ENCODE measurements at places on chromosomes 3 and 15.

- DNase-seq = no peak
Observed at GRCh38 chr15:46441294-46442062, 806.6 kb downstream of the SQOR start.

DNA sequence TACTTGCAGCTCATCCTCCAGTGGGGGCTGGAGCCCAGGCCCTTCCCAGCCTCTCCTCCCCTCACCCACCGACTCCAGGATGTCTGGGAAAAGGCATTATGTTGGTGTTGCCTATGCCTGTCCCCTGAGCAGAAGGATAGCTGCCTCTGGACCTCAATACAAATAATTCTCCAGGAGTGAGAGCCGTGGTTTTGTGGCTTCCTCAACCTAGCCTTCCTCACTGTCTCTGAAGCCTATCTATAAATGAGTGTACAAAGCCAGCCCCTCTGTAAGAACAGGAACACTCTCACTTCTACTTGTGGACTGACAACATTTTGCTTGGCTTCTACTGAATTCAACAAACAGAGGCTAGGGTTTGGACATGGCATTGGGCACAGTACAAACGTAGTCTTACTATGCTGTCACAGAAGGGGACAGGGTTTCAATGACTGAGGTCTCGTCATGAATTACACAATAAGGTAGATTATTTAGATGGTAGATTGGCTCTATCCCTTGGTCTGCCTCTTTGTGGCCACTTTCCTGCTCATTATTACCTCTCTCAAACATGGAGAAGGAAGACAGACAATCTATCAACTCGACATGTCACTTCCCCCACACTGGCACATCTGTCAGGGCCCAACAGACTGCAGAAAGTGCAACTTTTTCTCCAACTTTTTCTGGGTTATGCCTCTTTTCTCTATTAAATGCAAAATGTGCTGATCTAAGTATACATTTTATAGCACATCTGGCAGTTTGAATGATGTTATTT, 82.8 kb upstream of the MEX3B start:
- no peak for DNase-seq

GRCh38 chr3:127674101-127674721, 1.5 kb downstream of the ABTB1 start:
- no peak for DNase-seq

DNA sequence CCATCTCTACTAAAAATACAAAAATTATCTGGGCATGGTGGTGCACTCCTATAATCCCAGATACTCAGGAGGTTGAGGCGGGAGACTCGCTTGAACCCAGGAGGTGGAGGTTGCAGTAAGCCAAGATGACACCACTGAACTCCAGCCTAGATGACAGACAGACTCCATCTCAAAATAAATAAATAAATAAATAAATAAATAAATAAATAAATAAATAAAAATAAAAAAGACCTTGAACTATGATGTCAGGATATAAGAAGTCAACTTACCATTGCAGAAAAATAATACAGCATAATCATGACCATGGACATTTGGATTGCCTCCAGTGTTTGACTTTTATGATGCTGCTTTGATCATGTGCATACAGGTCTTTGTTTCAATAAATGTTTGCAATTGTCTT, 484.3 kb upstream of the ROBO1 start:
- no peak for DNase-seq

GRCh38 chr15:37625576-37625975, 308.9 kb upstream of the TMCO5A start:
- DNase-seq = no peak

- DNase-seq = peak; percentile 36
Observed at GRCh38 chr3:196968233-196969133, at the start of gene PIGZ. Gene PIGZ (minus strand): TSS chr3:196968833. CDS start chr3:196952031, 16,802 bp downstream.

DNA sequence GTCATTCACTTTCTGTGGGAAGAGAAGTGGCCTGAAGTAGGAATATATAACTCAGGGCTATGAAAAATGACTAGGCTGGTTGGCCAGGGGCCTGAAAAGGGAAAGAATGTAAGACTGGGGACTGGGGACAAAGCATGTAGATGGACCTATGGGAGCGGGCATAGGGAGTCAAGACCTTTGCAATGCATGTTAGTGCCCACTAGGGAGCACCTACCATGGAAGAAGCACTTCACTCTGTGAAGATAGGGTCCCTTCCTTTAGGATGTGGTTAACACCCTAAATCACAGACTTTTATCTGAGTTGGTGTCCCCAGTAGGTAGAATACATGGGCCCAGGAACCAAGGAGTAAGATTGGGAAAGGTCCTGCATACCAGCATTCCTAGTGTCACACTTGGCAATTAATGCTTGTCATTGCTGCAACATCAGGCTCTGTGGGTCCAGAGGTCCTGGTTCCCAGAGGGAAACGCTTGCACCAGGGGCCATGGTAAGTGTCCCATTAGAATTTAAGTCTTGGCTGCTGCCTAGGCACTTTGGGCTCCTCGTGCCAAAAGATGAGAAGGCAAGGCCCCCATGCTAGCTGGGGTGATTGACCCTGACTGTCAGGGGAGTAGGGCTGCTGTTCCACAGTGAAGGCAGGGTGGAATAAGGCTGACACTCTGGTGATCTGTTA, 79.6 kb downstream of the CRYGS start:
- DNase-seq = no peak

- DNase-seq = no peak
Observed at GRCh38 chr3:97106652-97106989, 292.2 kb downstream of the EPHA6 start.

GRCh38 chr15:63380151-63380807, 1.4 kb downstream of the CA12 start:
- DNase-seq = no peak

- DNase-seq = no peak
Observed at GRCh38 chr15:92934716-92935115, 34.6 kb downstream of the CHD2 start.

DNA sequence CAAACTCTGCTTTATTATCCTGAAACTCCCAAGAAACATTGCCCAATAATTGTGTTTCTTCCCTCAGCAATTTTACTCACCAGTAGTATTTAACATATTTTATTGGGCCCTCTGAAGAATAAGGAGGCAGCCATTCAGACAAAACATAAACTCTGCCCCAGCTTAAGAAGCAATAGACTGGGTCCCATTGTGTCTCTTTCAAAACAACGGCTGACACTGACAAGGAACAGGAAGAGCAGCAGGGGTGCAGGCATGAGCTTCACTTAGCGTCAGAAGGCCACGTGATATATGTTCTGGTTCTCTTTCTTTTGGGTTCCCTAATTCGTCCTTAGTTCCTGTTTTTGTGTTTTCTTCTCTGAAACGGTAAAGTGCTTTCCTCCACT, 242.3 kb downstream of the FHIT start:
- peak; percentile 37 for DNase-seq

DNA sequence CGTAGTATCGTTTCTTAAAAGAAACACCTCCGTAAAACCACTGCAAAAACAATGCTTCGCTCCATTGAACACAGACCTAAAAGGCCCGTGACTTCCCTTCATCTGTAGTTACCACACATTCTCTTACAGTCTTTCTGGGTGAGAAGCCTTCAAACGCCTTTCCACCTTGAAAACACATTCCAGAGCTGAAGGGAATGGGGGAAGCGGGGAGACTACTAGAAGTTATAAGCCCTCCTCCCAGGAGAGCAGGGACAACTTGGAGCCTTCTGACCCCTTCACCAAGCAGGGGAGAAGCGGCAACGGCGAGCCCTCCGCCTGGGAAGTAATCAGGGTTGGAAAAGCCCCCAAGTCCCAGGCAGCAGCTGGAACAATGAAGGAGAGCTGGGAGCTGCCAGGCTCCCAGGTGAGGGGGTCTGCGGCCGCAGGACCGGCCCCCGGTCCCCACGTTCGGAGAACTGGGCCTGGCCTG, 461 bp downstream of the SECISBP2L start:
- peak; percentile 32 for DNase-seq

GRCh38 chr15:99425657-99426301, 140.0 kb upstream of the MEF2A start:
- DNase-seq = no peak

- peak; percentile 18 for DNase-seq
Observed at GRCh38 chr15:62935300-62936081, 107.1 kb upstream of the TPM1 start.

- DNase-seq = no peak
Observed at GRCh38 chr15:66929843-66930402, 135.5 kb upstream of the SMAD3 start.

DNA sequence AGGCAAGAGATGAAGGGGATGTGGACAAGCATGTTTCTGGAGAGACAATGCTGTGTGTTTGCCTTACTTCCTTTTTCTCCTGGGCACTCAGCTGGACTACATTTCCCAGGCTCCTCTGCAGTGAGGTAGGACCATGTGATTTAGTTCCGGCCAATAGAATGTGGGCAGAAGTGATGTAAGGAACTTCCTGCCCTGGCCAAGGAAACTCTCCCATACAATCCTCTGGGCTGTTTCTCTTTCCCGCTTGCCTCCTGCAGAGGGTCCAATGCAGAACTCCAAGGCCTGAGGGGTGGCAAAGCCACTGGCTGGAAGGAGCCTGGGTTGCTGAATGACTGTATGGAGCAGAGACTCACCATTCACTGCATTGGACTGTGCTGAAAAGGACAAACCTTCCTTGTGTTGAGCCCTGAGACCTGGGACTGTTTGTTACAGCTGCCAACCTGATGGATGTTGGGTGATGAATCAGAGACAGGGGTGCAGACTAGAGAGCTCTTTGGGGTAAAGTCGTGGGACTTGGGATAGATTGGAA, 82.7 kb upstream of the SLC6A6 start:
- DNase-seq = peak; percentile 91

DNA sequence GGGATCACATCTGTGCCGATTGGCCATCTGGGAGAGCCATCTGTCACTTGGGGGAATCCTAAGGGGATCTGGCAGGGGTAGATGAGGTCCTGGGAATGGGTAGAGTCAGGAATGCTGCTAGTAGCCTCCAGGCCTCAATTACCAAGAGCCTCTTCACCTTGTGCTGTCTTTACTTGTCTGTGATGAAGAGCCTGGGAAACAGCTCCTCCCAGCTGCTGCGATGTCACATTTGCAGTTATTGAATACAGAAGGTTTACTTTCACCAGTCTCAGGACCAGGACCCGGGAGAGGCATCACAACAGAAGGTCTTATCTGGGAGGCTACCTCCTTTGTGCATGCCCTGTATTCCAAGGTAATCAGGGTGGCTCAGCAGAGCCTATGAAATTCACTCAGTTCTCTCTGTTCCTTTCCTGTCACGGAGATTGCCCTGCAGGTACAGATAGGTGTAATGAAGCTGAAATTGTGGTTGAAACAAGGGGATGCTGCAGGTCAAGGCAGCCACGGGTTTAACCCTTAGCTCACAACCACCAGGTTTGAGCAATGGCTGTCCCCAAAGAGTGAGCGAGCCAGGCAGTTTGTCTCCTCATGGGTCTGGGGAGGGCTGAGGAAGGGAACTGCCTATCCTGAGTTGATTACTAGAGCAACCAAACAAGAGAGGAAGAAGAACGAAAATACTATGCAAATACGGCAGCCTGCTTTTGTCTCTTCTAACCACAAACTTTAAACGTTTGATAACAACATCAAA, 298.9 kb upstream of the RORA start:
- DNase-seq = no peak

DNA sequence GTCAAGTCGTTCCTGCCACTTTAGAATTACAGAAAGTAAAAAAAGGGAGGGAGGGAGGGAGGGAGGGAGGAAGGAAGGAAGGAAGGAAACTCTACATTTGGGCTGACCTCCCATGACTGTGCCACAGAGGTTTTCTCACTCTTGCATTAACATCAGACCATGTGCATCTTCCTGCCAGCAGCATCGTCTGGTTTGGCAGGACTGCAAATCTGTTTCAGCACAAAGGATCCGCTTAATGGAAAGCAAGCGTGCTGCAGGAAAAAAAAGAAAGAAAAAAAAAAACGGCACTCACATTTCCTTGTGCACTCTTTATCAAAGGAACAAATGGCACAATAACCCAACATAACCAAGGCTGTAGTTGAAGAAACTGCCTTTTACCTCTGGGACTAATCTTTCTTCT, 148.8 kb upstream of the HES1 start:
- DNase-seq = no peak

DNA sequence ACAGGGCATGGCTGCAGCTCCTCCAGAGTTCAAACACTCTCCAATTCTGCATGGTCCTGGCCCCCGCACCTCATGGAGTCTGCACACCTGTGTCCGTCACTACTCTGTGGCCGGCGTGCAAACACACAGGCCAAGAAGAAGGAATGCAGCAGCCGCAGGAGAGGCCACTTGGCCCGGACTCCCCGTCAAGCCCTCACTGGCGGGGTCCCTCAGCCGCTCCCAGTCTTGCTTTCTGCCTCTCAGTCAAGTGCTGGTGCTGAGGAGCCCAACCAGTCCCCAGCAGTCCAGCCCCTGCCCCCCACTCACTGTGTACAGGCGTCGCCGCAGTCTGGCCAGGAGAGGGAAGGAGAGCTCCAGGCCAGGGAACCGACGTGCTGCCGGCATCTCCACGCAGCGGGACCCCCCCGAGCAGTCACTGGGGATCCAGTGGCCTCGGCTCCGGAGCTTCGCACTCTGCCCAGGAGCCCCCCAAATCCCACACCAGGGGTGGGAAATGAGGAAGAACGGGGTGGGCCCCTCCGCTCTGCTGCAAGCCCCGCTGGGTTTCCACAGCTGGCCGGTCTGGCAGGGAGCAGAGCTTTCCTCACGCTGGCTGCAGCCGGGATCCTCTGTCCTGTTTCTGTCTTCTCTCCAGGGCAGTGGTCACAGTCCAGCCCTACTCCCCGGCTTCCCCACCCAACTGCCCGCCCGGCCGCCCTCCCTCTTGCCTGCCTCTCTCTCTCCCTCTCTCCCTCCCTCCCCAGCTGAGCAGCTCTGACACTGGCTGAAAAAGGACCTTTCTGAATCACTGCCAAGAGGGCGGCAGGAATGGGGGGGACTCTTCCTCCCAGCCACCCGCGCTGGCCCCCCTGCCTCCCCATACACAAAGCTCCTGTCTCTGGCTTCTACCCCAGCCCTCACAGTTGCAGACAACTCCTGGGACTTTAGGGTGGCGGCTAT, 16.0 kb downstream of the TNK2 start:
- no peak for DNase-seq

- peak; percentile 74 for DNase-seq
Observed at GRCh38 chr3:133574260-133574881, 885 bp downstream of the CDV3 start.

DNA sequence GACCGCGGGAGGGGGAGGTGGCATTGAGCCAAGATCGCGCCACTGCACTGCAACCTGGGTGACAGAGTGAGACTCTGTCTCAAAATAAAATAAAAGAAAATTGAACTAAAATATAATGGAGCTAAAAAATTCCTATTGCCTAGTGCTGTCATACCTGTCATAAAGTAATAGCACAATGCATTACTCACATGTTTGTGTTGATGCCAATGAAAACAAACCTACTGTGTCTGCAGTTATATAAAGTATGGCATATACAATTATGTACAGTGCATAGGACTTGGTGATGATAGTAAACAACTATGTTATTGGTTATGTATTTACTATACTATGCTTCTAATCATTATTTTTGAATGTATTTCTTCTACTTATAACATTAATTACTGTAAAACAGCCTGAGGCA, 411.6 kb downstream of the CADM2 start:
- no peak for DNase-seq

- DNase-seq = no peak
Observed at GRCh38 chr15:58908550-58909309, 24.7 kb downstream of the SLTM start.

GRCh38 chr3:38205472-38205805, 40.1 kb downstream of the OXSR1 start:
- no peak for DNase-seq
